ENCODE measurements at places on chromosomes 12 and 14. TPM values are rescaled to one million over a fixed set of nuclear protein-coding genes. Genes with fewer than 3 reads are reported as not detected.

DHRS4 gene
- polyA plus RNA-seq: 7.8 TPM

CDH24 gene
- 37.0 TPM for polyA plus RNA-seq

CIROP gene
- not detected for polyA plus RNA-seq

KCNH3 gene
- polyA plus RNA-seq: 3.0 TPM

CCDC38 gene
- polyA plus RNA-seq: not detected

KCNC2 gene
- polyA plus RNA-seq: 7.4 TPM

GALNT16 gene
- polyA plus RNA-seq: 23.8 TPM

SDR9C7 gene
- polyA plus RNA-seq: 0.63 TPM

TSPAN11 gene
- polyA plus RNA-seq: 5.6 TPM

DHRS7 gene
- polyA plus RNA-seq: 89.6 TPM

SELPLG gene
- 0.62 TPM for polyA plus RNA-seq

CD69 gene
- polyA plus RNA-seq: 0.70 TPM

FAM186B gene
- polyA plus RNA-seq: not detected

ETFRF1 gene
- 85.0 TPM for polyA plus RNA-seq

TCL1B gene
- not detected for polyA plus RNA-seq

KRT71 gene
- polyA plus RNA-seq: not detected

NPFF gene
- not detected for polyA plus RNA-seq

CDCA3 gene
- polyA plus RNA-seq: 7.3 TPM

OAS2 gene
- polyA plus RNA-seq: not detected

SMCO2 gene
- 2.4 TPM for polyA plus RNA-seq

ESPL1 gene
- 0.33 TPM for polyA plus RNA-seq

ZC2HC1C gene
- polyA plus RNA-seq: 4.5 TPM

DPF3 gene
- 2.9 TPM for polyA plus RNA-seq

P2RX2 gene
- polyA plus RNA-seq: not detected

MYH6 gene
- polyA plus RNA-seq: not detected

SLC22A17 gene
- 201 TPM for polyA plus RNA-seq
